ENCODE measurements at places on chromosomes 12 and 14.
A peak's percentile ranks its signal among the peaks of the same experiment; 100 is the strongest.

- no peak for DNase-seq
These were observed 107.8 kb downstream of the VCPKMT start for GRCh38 chr14:50008562-50008961.

GRCh38 chr12:99281277-99281676 lies 366.3 kb upstream of the GARIN6 start:
- DNase-seq, result no peak

DNA sequence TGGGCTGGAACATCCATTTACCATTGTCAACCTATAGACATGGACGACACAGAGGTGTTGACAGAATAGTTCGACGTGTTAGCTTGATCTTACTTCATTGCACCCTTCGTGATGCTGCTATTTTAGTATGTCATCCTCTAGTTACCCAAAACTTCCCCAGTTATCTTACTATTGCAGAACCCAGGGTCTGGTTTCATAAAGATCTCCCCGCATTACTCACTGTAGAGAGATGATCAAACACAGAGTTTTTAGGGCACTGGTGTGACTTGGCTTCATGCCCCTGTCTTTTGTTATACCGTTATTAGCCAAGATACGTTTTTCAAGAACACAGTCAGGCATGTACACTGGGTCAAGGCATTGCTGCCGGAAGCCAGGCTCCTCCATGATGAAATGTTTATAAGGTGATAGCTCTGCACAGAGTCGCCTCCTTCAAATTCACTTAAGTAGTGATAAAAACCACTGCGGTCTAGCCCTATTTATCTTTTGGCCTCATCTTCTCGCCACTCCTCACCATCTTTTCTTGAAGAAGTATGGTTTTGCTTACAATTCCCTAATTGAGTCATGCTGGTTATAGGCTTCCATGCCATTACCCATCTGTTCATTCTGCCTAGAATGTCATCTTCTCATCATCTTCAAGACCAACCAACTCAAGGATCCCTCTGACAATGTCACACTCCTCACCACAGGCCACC lies 1127.9 kb downstream of the VRK1 start:
- no peak for DNase-seq

GRCh38 chr14:71780822-71781221 lies 151.4 kb upstream of the RGS6 start:
- DNase-seq, result no peak

- no peak for DNase-seq
These were observed 194.4 kb upstream of the PPFIA2 start for GRCh38 chr12:81953541-81953940.

DNA sequence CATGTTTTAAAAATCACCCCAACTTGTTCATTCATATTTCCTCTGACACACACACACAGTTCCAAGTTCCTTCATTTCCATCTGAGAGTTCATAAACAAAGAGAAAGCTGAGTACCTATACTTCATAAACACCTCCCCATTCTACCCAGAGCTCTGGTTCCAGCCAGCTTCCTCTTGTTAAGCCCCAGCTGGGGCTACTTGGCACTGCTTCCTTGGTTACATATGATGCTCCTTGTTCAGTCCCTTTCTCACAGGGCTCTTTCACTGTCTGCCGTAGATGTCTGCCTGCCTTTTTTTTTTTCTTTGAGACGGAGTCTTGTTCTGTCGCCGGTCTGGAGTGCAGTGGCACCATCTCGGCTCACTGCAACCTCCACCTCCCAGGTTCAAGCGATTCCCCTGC lies 77.5 kb downstream of the COX16 start:
- DNase-seq, result no peak

DNA sequence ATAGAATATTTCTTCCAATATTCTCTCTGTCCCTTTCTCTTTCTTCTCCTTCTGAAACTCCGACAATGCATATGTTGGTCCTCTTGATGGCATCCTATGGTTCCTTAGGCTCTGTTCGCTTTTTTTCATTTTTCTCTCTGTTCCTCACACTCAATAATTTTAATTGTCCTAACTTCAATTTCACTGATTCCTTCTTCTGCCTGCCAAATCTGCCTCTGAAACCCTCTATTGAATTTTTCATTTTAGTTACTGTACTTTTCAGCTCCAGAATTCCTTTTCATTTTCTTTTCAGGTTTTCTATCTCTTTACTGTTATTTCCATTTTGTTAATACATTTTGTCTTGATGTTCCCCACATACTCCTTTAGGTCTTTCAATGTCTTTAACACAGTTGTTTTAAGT lies 67.0 kb upstream of the TTC7B start:
- DNase-seq, result no peak

DNA sequence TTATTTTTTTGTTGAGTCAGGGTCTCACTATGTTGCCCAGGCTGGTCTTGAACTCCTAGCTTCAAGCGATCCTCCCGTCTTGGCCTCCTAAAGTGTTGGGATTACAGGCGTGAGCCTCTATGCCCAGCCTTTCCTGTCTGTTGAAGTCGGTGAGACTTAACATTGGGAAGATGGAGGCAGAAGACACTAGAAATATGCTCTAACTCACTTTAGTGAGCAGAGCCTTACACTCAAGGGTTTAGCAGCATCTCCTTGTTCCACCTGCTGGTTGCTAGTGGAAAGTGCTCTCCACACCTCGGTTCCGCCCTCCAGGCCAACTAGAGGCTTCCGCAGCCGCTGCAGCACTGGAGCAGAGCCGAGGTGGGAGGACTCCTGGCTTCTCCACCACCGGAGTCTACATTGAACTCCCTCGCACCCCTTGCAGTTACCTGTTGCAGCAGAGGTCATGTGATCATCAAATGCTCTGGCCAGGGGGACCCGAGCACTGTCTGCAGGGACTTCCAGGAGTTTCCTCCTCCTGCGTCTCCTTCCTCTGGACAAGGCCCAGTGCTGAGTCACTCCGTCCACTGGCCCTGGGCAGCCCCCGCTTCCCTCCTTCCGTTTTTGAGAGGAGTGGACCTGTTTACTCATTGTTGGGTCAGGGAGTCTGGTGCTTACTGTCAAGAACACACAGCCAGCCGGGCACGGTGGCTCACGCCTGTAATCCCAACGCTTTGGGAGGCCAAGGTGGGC lies 9.4 kb upstream of the HVCN1 start:
- DNase-seq, result peak; percentile 40

DNA sequence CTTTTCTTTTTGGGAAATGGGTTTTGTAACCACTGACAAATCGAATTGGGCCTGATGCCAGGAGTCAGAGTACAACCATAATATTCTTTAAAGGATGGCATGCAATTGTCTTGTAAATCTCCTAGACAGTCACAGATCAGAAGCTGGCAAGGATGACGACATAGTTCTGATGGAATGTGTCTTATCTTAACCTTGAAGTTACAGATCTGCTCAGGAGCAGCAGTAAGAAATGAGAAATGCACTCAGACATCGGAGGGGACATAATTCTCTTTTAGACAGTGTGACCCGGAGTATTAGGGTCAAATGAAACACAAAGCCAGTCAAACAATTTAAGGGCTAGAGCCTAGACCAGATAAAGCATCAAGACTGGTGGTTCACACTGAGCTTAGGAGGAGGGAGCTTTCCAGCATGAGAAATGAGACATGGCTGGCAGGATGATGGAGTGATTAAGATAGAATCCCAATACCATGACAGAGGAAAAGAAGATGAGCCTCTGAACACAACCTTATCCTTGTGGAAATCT lies 17.5 kb downstream of the CBX5 start:
- DNase-seq, result no peak

DNA sequence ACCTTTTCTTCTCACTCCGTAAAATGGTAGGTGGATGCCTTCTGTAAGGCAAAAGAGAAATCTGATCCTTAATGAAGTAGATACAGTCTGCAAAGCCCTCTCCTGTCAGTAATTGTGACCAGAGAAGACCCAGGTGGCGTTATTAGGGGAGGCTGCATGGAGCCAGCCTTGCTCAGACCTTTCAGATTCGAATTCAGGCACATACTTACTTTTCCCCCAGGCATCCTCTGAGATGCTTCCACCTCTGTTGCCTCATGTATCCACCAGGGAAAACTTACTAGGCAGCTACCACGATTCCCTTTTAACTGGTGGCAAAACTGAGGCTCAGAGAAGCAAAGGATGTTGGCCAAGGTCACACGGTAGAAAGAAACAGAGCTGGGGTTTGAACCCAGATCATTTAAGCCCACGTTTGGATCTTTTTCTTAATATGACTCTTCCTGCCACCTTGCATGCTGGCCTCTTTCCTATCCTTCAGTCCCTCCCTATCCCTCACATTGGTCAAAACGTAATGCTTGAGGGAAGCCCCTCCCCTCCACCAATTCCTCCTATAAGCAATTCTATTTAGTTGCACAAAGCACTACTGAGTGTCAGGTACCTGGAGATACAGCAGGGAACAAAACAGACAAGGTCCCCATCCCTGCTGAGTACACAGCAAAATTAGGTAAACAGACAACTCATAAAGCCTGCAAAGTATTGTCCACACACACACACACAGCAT lies 179.4 kb downstream of the KSR2 start:
- DNase-seq, result no peak

DNA sequence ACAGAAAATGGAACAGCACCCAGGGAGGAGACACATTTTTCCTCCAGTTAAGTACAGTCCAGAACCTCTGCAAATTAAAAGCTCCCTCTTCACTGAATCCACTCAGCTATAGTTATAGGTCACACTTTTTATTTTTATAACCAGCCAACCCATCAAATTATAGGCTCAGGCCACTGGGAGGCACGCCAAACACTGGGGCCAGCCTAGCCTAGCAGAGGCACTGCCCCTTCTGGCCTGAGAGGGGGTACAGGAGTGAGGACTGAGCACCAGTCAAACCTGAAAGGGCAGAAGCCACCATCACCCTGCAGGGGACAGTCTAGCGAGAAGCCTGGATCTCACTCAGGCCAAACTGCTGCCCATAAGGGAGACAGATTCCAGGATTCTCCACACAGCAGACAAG lies 19.3 kb downstream of the FMNL3 start:
- DNase-seq, result no peak

All from nucleus accumbens (tissue), 56 donors.